ENCODE measurements at places on chromosomes 6 and 20.

GRCh38 chr20:15318682-15319081, 981.3 kb upstream of the FLRT3 start:
- no peak for DNase-seq

- DNase-seq, result no peak
Observed at GRCh38 chr6:159533568-159533967, 159.5 kb downstream of the SOD2 start.

- no peak for DNase-seq
Observed at GRCh38 chr6:47655719-47656595, 42.4 kb upstream of the ADGRF4 start.

DNA sequence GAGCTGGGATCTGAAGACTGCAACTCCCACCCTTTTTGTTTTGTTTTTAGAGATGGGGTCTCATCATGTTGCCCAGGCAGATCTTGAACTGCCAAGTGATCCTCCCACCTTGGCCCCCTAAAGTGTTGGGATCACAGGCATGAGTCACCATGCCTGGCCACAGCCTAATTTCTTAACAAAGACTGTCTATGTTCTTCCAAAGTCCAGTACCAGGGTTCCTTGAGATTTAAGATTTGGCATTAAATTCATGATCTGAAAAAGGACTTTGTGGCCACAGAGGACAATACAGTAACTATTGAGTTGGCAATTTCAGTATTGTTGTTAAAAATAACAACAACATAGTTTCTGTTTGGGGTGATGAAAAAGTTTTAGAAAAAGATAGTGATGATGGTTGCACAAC, 28.7 kb upstream of the BEND3 start:
- no peak for DNase-seq

GRCh38 chr6:150684161-150684560, 84.5 kb downstream of the PLEKHG1 start:
- no peak for DNase-seq

GRCh38 chr20:5198651-5198924, 71.8 kb downstream of the CDS2 start:
- no peak for DNase-seq

GRCh38 chr6:158756126-158756525, 63.0 kb downstream of the EZR start:
- DNase-seq, result no peak
